K562 (cell line): ENCODE measurements at places on chromosomes 3 and 15.

DNA sequence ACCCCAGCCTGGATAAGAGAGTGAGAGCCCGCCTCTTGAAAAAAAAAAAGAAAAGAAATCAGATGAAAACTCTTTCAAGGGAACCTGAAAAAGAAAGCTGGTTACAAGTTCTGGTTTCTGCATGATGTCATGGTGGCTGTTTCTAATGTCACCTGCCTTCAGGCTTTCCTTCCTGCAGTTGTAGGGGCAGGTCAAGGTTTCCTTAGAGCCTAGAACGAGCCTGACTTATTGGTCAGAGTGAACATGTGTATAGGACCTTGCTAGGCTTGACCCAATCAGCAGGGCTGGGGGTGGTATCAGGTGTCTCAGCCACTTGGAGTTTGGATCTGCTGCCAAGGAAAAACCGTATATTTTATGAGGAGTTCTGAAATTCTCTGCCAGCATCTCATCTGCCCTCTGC is 3.8 kb downstream of the IVD start:
- no peak for DNase-seq
- no peak overlapping the region for H3K27ac ChIP-seq
- no peaks in the 10 kb centered on the region for H3K27me3 ChIP-seq
- H3K36me3 ChIP-seq: 0 out of 3 replicates have a peak, but pooled peaks cover 3% of the 10 kb centered on the region
- no peak overlapping the region for H3K4me3 ChIP-seq
- peaks cover 8% of the 10 kb centered on the region; the same call in 1 of the 2 replicates for H3K4me1 ChIP-seq

DNA sequence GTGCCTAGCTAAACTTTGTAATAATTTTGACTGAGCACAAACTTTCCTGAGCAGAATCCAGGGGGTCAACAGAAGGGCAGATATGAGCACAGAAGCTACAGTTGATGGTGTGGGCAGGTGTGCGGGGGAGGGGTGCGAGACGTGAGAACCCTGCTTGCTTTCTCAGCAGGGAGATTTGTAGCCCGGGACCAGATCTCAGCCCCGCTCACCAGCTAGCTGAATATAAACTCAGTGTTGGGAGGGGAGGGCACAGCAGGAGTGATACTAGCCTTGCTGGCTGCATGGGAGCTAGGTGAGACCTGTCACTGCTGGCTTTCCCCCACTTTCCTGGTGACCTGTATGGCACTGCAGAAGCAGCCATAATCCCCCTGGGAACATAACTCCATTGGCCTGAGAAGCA is 83.4 kb downstream of the CLDN1 start:
- H3K4me3 ChIP-seq: no peak overlapping the region
- H3K36me3 ChIP-seq: no peaks in the 10 kb centered on the region
- no peak overlapping the region for H3K27ac ChIP-seq
- DNase-seq: no peak
- H3K4me1 ChIP-seq: no peaks in the 10 kb centered on the region

DNA sequence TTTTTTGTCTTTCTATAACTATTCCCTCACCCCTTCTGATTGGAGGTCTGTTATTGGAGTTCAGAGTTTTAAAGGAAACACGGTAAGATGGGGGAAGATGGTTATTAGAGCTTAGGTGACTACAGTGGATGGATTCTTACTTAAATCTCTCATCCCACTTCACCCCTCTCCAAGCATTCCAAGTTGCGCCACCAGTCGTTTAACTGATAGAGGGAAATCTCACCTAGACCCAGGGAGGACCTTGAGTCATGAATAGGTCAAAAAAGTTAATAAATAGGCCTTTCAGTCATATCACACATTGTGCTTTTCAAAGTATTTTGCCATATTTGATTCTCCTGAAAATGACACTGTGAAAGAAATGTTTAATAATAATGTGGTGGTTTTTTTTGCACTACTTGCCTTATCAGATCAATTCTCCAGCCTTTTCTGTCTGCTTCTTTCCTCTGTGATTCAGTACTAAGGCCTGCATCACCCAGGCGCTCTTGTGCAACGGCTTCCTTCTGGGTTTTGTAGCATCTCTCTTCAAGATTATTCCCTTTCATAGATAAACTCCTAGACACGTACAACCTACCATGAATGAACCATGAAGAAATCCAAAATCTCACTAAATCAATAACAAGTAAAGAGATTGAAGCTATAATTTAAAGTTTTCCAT is 100.4 kb upstream of the TGFBR2 start:
- H3K4me3 ChIP-seq: no peak overlapping the region
- H3K4me1 ChIP-seq: no peaks in the 10 kb centered on the region
- no peaks in the 10 kb centered on the region for H3K27me3 ChIP-seq
- no peak for DNase-seq

- no peak overlapping the region for H3K27ac ChIP-seq
- H3K4me1 ChIP-seq: no peaks in the 10 kb centered on the region
- DNase-seq: no peak
- no peaks in the 10 kb centered on the region for H3K27me3 ChIP-seq
- no peaks in the 10 kb centered on the region for H3K36me3 ChIP-seq
Observed at GRCh38 chr3:56124546-56124945, 343.7 kb downstream of the ERC2 start.

GRCh38 chr3:133248389-133248788 is 151.5 kb upstream of the BFSP2 start:
- H3K27me3 ChIP-seq: no peaks in the 10 kb centered on the region
- H3K36me3 ChIP-seq: no peaks in the 10 kb centered on the region
- no peak overlapping the region for H3K27ac ChIP-seq
- no peak for DNase-seq
- no peak overlapping the region for H3K4me3 ChIP-seq
